RWPE2 (cell line): ENCODE measurements at places on chromosomes 3 and 15.
A peak's percentile ranks its signal among the peaks of the same experiment; 100 is the strongest.

GRCh38 chr3:52546111-52546901, 9.9 kb downstream of the UQCC5 start:
- no peaks in the 10 kb centered on the region for H3K4me1 ChIP-seq
- peaks cover 66% of the 10 kb centered on the region for H3K36me3 ChIP-seq
- H3K27ac ChIP-seq = no peak overlapping the region
- no peak overlapping the region for H3K4me3 ChIP-seq
- DNase-seq = no peak

DNA sequence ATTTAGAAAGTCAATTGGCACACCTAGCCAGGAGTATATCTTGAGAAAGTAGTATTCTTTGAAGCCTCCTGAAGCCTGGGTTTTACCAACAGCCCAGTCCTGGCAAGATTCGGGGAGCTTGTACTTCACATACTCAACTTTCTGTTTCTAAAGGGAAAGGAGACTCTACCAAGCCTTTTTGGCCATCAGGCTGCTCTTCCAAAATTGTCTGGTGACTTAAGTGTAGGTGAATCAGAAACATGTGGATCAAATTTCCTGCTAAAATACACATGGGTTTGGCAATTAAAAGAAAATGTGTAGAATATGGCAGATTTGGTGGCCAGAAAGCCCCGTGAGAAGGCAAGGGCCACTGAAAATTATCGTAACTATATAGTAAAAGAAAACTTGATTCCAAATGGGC, 15.9 kb upstream of the GREM1 start:
- DNase-seq = no peak
- no peaks in the 10 kb centered on the region for H3K27me3 ChIP-seq
- no peak overlapping the region for H3K27ac ChIP-seq
- H3K4me3 ChIP-seq = no peak overlapping the region
- no peaks in the 10 kb centered on the region for H3K36me3 ChIP-seq
- H3K4me1 ChIP-seq = peaks cover 19% of the 10 kb centered on the region

- no peak overlapping the region for H3K27ac ChIP-seq
- no peaks in the 10 kb centered on the region for H3K4me1 ChIP-seq
- H3K36me3 ChIP-seq = no peaks in the 10 kb centered on the region
- no peak overlapping the region for H3K4me3 ChIP-seq
- H3K27me3 ChIP-seq = no peaks in the 10 kb centered on the region
- DNase-seq = no peak
These were observed 942.9 kb downstream of the SQOR start for GRCh38 chr15:46577767-46578166.

- no peak overlapping the region for H3K4me3 ChIP-seq
- DNase-seq = no peak
- no peaks in the 10 kb centered on the region for H3K36me3 ChIP-seq
- no peaks in the 10 kb centered on the region for H3K4me1 ChIP-seq
- no peaks in the 10 kb centered on the region for H3K27me3 ChIP-seq
These were observed 92.2 kb downstream of the USP13 start for GRCh38 chr3:179745079-179745478.

- no peaks in the 10 kb centered on the region for H3K36me3 ChIP-seq
- no peaks in the 10 kb centered on the region for H3K4me1 ChIP-seq
- DNase-seq = no peak
- H3K4me3 ChIP-seq = no peak overlapping the region
- no peaks in the 10 kb centered on the region for H3K27me3 ChIP-seq
- H3K27ac ChIP-seq = no peak overlapping the region
These were observed 164.6 kb upstream of the PFN2 start for GRCh38 chr3:150135287-150135721.

GRCh38 chr3:14358426-14359211, 43.8 kb upstream of the SLC6A6 start:
- H3K27me3 ChIP-seq = no peaks in the 10 kb centered on the region
- no peak overlapping the region for H3K27ac ChIP-seq
- H3K4me1 ChIP-seq = no peaks in the 10 kb centered on the region
- no peak overlapping the region for H3K4me3 ChIP-seq
- no peaks in the 10 kb centered on the region for H3K36me3 ChIP-seq

- DNase-seq = no peak
- H3K4me3 ChIP-seq = no peak overlapping the region
- H3K4me1 ChIP-seq = peaks cover 3% of the 10 kb centered on the region
- H3K27me3 ChIP-seq = no peaks in the 10 kb centered on the region
These were observed 7.5 kb downstream of the VPS13C start for GRCh38 chr15:62052713-62053112.

GRCh38 chr3:25427942-25428788, at the start of gene RARB:
Gene RARB (plus strand): TSS chr3:25428263. CDS start chr3:25428732, 469 bp downstream.
- H3K27ac ChIP-seq = no peak within 1 kb of the TSS
- H3K36me3 ChIP-seq = no peaks in the 10 kb centered on the region
- H3K4me3 ChIP-seq = peak within 1 kb of the TSS; percentile 12
- no peak for DNase-seq
- H3K4me1 ChIP-seq = peaks cover 29% of the 10 kb centered on the region
- H3K27me3 ChIP-seq = no peaks in the 10 kb centered on the region
